ENCODE measurements at places on chromosomes 1 and 21.

- DNase-seq = no peak
Measured at GRCh38 chr1:67832737-67833601, at the start of gene GNG12. Gene GNG12, minus strand, starts transcription at chr1:67833467. Its CDS starts 125,781 bp downstream, at chr1:67707686.

- DNase-seq = no peak
Measured at GRCh38 chr1:155873860-155874259, 14.5 kb downstream of the SYT11 start.

DNA sequence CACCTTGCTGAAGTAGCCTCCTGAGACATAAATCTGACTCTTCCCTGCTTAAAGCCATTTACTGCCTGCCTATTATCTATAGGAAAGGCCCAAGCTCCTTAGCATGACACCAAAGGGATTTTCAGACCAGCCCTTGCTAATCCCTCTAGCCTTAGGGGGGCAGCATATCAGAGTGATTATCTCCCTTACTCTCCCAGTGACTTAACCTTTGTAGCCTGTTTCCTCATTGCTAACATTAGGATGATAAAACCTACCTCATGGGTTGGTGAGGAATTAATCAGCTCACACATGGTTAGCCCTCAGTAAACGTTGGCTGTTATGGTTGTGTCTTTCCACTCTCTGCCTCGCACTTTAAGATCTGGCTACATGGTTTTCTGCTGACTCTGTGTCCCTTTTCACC, 70.1 kb downstream of the ROR1 start:
- DNase-seq = no peak

GRCh38 chr1:160004001-160004400, 27.8 kb downstream of the PIGM start:
- no peak for DNase-seq

DNA sequence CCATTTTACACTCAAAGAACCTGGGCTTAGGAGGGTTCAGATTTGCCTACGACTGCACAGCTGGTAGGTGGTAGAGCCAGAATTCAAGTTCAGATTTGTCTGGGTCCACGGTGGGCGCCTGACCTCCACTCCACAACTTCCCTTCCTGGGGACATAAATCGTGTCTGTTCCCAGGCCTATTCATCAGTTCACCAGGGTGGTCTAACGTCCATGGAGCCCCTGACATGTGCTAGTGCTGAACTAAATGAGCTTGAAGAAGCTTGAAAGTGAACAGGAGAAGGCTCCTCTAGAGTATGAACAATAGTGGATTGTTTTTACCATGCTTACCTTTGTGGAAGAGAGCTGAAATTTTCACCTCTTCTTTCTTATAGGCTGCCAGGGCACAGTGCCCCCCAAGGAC, 32.5 kb upstream of the KIF1B start:
- no peak for DNase-seq

DNA sequence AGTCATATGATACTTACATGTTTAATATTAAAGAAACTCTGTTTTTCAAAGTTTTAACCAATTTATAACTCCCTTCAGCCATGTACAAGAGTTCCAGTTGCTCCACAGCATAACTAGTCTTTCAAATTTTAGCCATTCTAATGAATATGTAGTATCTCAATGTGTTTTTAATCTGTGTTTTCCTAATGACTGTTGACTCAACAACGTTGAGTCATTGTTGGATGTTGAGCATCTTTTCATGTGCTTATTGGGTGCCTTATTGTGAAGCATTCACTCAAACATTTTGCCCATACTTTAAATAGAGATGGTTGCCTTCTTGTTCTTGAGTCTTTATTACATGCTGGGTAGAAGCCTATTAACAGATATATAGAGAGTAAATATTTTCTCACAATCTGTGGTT, 240.2 kb upstream of the LYPLAL1 start:
- no peak for DNase-seq

GRCh38 chr1:45870500-45870899, 67.1 kb downstream of the MAST2 start:
- no peak for DNase-seq

DNA sequence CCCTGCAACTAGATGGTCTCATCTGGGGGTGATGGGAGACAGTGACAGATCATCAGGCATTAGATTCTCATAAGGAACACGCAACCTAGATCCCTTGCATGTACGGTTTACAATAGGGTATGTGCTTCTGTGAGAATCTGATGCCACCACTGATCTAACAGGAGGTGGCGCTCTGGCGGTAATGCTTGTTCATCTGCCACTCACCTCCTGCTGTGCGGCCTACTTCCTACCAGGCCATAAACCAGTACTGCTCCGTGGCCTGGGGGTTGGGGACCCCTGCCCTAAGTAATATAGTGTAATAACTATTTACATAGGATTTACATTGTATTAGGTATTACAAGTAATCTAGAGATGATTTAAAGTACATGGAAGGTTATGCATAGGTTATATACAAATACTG, 134.9 kb downstream of the CLEC20A start:
- DNase-seq = no peak

DNA sequence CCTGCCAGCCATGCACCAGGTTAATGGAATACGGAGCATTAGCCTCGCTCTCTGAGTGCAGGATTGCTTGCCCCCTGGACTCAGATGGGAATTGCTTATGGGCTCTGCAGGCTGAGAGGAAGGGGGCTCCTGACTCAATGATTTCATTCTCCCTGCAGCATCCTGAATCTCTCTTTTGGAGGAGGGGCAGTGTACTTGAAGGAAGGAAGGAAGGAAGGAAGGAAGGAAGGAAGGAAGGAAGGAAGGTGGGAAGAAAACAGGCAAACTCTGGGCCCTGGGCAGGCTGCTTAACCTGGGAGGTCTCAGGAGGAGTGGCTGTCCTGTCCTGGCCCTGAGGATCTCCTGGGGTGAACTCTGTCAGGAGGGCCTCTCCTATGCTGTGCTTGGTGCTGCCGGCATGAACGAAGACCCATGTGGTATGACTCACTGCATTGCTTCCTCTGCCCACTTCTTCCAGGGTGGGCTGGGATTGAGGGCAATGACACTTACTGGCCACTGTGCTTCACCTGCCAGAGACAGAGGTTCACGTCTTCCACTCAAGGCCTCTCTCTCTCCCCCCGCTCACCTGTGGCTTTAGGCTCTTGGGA, 257.1 kb upstream of the CSF3R start:
- no peak for DNase-seq

DNA sequence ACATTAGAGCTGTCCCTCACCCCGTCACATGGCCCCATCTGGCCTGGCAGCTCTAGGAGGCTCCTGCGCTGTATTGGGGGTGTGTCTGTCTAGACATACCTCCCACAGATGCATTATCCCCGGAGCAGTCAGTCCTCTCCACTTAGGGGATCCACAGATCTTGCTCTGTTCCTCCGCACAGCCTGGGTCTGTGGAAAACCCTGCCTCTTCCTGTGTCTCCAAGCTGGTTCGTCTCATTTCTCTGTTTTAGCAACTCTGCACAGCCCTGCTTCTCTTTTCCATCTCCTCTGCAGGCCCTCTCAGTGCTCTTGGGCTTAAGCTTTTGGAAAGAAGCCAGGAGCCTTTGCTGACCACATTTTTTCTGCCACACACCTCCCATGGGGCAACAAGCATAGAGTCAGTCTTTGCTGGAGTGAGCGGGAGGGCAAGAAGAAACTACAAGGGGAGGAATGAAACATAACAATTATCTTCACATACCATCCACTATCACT, 241.5 kb downstream of the FOXD2 start:
- DNase-seq = no peak

DNA sequence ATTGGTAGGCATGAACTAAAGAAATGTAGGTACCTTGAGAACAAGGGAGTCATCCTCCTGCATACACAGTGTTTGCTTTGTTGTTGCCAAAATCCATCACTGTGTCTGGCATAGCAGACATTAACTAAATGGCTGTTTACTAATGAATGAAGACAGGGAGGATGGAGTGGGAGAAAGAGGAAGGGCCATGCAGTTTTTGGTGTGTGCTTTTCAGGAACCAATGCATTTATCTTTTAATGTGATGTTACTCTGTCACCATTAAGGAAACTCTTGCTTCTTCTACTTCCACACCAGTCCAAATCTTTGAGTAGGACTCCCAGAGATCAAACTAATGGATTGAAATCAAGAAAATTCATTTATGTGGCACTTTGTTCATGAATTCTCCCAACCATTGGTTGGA, 55.6 kb upstream of the DUSP10 start:
- DNase-seq = no peak

- DNase-seq = no peak
Measured at GRCh38 chr1:20028125-20028524, 41.9 kb upstream of the PLA2G5 start.

DNA sequence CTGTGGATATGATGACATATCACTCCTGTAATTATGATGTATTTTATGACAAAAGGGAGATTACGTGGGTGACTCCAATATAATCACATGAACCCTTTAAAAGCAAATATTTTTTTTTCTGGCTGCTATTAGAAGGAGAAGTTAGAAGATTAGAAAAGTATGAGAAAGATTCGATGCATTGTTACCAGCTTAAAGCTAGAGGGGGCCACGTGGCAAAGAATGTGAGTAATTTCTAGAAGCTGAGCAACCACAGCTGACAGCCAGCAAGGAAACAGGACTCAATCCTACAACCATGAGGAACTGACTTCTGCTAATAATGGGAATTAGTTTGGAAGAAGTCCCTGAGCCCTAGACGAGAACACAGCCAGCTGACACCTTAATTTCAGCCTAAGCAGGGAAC, 56.3 kb upstream of the C1orf87 start:
- DNase-seq = no peak

- no peak for DNase-seq
Measured at GRCh38 chr21:41964171-41964570, 10.4 kb upstream of the C2CD2 start.

DNA sequence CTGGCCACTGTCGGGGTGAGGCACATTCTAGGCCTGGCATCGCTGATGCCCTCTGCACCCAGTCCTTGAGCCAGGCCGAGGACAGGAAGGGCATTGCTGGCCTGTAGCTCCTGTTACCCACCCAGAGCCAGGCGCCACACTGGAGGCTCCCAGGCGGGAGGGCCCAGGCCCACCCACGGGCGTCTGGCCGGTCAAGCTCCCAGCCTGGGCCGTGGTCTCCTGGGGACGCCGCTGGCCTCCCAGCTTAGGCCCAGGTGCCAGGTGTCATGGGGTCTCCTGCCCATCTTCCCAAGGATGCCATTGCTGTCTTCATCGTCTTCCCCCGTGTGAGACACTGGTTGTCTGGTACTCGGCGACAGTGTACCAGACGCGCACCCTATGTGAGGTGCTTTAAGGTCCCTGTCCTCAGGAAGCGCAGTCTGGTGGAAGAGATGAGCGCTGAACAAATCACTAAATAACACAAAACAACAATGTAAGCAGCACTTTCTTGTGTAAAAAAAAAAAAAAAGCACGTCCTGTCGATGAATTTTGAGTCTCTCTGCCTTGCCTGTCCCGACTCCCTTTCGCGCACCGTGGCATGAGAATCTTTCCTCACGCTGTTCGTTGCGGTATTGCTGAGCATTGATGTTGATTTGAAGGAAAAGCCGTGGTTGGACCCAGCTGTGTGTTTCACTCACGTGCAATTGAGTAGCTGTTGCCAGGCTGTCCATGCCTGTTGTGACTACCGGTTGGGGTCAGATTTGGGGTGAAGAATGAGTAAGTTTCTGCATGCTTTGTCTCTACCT, 27.0 kb upstream of the TRAPPC10 start:
- DNase-seq = no peak

DNA sequence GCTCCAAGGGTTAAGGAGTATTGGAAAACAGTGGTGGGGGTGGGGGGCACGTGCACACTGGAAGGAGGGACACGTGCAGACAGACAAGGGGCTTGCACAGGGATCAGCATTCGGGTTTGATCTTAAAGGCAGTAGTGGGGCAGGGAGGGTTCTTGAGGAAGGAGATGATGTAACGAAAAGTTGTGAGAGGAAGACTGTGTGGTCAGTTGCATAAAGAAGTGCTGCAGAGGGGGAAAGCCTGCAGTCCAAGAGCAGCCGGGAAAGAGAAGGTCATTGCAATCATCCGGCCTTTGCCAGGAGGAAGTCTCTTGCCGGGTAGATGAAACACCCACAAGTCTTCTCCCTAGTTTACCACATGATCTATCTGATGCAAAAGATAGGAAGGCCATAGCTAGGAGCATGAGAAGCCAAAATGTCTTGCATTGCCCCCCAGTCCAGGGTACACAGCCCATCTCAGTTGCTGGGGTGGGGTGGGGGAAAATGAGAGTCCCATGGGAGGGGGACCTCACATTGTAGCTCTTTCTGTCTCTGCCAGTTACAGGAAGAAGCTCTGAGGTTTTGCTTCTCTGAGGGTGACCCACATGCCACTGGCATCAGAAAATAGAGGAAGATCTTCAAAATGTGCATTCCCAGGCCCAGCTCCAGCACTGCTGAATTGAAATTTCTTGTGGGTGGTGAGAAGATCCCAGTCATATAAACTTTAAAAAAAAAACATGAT, 202.5 kb upstream of the RAB4A start:
- no peak for DNase-seq

DNA sequence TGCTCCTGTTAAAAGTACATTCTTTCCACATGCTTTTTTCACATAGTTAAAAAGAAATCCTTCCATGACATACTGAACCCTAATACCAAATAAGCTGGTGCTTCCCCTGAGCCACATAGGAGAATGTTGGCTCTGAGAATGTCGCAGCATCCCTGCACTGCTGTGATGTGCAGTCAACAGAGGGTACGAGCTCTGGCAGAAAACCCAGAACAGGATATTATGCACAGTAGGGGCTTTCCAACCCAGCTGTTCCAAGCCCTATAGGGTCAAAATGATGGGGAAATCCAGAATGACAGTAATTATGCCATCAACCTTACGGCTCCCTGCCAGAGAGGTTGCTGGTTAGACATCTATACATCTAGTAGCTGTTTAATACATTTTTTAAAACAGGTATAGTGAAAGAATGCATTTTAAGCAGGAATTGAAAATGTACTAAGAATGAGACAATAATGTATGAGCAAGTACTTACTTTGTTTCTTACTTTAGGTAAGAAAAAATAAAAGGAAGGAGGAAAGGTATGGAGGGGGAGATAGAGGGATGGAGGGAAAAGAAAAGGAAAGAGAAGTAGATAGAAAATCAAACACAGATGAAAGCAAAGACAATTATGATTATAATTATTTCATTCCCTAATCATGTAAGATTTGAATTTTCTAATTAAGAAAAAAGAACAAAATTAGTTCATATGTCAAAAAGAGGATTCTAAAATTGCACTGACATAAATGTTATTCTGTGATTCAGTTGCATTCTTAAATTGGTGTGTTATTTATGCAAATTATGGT, 126.0 kb downstream of the NR5A2 start:
- DNase-seq = peak; percentile 12

GRCh38 chr1:24149866-24150233, 6.9 kb upstream of the IL22RA1 start:
- DNase-seq = no peak

DNA sequence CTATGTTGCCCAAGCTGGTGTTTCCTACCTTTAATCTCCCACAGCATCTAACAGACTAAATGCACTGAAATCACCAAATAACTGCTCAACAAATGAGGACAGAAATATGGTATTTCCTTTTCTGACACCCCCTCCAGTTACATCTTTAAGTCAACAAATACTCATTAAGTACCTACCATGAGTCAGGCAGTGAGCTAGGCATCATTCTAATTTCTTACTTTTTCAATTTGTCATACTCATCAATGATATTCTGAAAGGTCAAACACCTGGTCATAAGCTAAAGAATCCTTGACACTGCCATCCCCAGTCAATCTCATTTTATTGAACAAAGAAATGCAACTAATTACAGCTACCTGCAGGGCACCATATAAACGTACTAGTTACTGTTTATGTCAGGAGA, 36.6 kb downstream of the LUZP1 start:
- DNase-seq = no peak
